ENCODE measurements at places on chromosomes 12 and 14.
A peak's percentile ranks its signal among the peaks of the same experiment; 100 is the strongest.

GRCh38 chr14:96192975-96193805 is 11.4 kb upstream of the BDKRB2 start:
- no peaks in the 10 kb centered on the region for H3K36me3 ChIP-seq
- H3K27me3 ChIP-seq: no peaks in the 10 kb centered on the region
- no peak overlapping the region for H3K27ac ChIP-seq
- no peak for DNase-seq
- no peaks in the 10 kb centered on the region for H3K4me1 ChIP-seq

GRCh38 chr12:3680919-3681594 is 71.9 kb downstream of the CRACR2A start:
- H3K4me3 ChIP-seq: no peak overlapping the region
- no peaks in the 10 kb centered on the region for H3K27me3 ChIP-seq
- peak; percentile 62 for DNase-seq
- H3K27ac ChIP-seq: no peak overlapping the region
- H3K36me3 ChIP-seq: peaks cover 6% of the 10 kb centered on the region
- peaks cover 8% of the 10 kb centered on the region for H3K4me1 ChIP-seq

GRCh38 chr12:132544080-132544397 is 54.1 kb downstream of the FBRSL1 start:
- H3K4me3 ChIP-seq: no peak overlapping the region
- no peaks in the 10 kb centered on the region for H3K4me1 ChIP-seq
- no peaks in the 10 kb centered on the region for H3K27me3 ChIP-seq
- H3K27ac ChIP-seq: no peak overlapping the region

GRCh38 chr12:106301241-106301610 is 1.3 kb upstream of the TCP11L2 start:
- peak overlapping the region; percentile 77 for H3K4me3 ChIP-seq
- H3K27me3 ChIP-seq: no peaks in the 10 kb centered on the region
- peaks cover 66% of the 10 kb centered on the region for H3K4me1 ChIP-seq
- peak overlapping the region; percentile 87 for H3K27ac ChIP-seq
- DNase-seq: no peak

- peak; percentile 45 for DNase-seq
- H3K36me3 ChIP-seq: no peaks in the 10 kb centered on the region
- no peak overlapping the region for H3K27ac ChIP-seq
- H3K4me3 ChIP-seq: no peak overlapping the region
- H3K4me1 ChIP-seq: no peaks in the 10 kb centered on the region
Observed at GRCh38 chr12:84507956-84508850, 404.4 kb downstream of the SLC6A15 start.

DNA sequence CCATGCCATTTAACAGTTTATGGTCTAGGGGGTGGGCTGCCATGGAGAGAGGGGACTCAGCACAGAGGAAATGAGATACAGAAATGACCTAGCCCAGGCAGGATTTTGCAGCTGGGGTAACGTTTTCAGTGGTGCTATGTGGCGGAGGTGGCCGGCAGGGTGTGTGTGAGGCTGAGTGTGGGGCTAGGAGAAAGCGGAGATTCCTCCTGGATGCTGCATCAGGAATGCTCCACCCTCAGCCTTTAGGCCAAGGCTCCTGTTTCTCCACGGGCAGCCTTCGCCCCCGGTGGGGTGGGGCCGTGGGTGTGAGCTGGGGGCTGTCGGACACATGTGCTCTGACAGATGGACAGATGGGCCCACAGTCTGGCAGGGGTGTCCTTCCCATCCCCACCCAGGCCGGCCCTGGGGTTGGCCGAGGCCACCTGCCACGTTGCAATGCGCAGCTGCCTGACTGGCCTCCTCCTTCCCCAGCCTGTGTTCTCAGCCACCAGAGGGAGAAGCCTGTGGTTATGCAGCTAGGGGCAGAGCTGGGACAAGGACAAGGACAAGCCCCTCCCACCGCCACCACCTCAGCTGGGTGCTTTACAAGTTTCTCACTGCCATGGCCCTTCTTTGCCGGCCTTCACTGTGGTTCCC is 44.3 kb downstream of the TEAD4 start:
- peaks cover 20% of the 10 kb centered on the region for H3K4me1 ChIP-seq
- no peaks in the 10 kb centered on the region for H3K27me3 ChIP-seq
- H3K36me3 ChIP-seq: no peaks in the 10 kb centered on the region
- no peak for DNase-seq

- peaks cover 6% of the 10 kb centered on the region for H3K4me1 ChIP-seq
- H3K36me3 ChIP-seq: peaks cover 21% of the 10 kb centered on the region
- DNase-seq: no peak
- no peak overlapping the region for H3K27ac ChIP-seq
- H3K27me3 ChIP-seq: no peaks in the 10 kb centered on the region
- no peak overlapping the region for H3K4me3 ChIP-seq
Observed at GRCh38 chr12:122207391-122207790, 3.9 kb downstream of the B3GNT4 start.

DNA sequence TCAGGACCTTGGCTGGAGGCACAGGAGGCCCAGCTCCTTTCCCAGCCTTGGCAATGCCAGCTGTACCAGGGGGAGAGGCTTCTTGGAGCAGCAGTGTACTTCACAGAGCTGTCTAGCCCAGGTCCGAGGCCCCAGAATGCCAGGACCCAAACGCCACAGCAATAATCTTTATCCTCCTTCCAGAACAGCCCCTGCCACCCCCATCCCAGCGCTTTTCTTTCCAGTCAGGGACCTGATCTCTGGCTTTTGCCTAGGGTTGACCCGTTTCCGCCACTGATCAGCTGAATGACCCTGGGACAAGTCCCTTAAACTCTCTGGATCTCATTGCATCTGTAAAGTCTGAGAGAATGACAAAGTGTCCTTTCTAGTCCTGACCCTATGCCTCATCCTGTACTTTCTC is 5.1 kb downstream of the LAG3 start:
- H3K27ac ChIP-seq: no peak overlapping the region
- H3K36me3 ChIP-seq: no peaks in the 10 kb centered on the region
- H3K27me3 ChIP-seq: no peaks in the 10 kb centered on the region
- peaks cover 15% of the 10 kb centered on the region for H3K4me1 ChIP-seq
- H3K4me3 ChIP-seq: no peak overlapping the region

- peak; percentile 63 for DNase-seq
- H3K4me1 ChIP-seq: peaks cover 53% of the 10 kb centered on the region
- H3K36me3 ChIP-seq: no peaks in the 10 kb centered on the region
- H3K27ac ChIP-seq: peak overlapping the region; percentile 92
- no peaks in the 10 kb centered on the region for H3K27me3 ChIP-seq
- peak overlapping the region; percentile 66 for H3K4me3 ChIP-seq
Observed at GRCh38 chr14:61470261-61470960, 149.0 kb downstream of the PRKCH start.

DNA sequence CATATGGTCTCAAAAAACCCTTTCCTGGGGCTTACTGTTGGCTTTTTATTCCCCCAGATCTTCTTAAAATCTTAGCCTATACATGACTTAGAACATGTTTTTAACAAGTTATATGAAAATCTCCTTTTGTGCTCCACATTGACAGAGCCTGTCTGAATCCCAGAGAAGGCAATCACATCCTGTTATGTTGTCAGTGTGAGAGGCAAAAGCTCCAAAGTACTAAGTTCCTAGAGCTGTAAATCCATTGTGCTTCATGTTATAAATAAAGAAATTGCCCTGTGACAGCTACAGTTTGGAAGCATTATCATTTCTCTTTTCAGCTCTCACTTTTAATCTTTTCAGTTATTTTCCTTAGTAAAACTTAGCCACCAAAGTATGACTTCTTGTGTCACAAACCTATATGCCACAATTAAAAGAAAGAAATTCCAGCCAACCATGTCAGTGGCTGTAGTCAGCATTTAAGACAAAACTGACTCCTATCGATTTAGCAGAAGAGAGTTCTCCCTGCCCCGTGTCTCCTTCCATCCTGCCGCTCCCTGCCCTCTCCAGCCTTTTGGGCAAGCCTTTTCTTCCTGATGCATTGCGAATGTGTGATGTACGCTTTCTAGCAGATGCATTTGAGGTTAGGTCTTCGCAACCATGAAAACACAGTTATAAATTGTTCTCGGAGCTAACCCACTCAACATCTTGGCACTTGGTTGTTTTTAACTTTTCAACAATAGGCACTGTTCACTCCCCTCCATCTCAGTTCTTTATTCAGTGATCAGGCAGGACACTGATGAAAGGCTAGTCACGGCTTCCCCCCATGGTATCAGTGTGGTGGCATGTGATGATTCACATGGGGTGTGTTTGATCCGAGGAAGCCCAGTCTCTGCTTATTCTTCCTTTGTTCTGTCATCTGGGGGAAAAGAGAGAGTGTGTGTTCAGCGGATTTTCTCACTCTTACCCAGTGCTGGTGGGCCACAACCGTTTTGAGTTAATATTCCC is 143.5 kb downstream of the SSPN start:
- no peak overlapping the region for H3K27ac ChIP-seq
- H3K36me3 ChIP-seq: peaks cover 7% of the 10 kb centered on the region
- H3K27me3 ChIP-seq: no peaks in the 10 kb centered on the region
- no peak for DNase-seq
- no peak overlapping the region for H3K4me3 ChIP-seq
- no peaks in the 10 kb centered on the region for H3K4me1 ChIP-seq

GRCh38 chr12:41903014-41903708 is 241.5 kb downstream of the GXYLT1 start:
- peaks cover 14% of the 10 kb centered on the region for H3K4me1 ChIP-seq
- H3K36me3 ChIP-seq: no peaks in the 10 kb centered on the region
- no peak overlapping the region for H3K4me3 ChIP-seq
- H3K27ac ChIP-seq: no peak overlapping the region
- no peak for DNase-seq
- no peaks in the 10 kb centered on the region for H3K27me3 ChIP-seq

DNA sequence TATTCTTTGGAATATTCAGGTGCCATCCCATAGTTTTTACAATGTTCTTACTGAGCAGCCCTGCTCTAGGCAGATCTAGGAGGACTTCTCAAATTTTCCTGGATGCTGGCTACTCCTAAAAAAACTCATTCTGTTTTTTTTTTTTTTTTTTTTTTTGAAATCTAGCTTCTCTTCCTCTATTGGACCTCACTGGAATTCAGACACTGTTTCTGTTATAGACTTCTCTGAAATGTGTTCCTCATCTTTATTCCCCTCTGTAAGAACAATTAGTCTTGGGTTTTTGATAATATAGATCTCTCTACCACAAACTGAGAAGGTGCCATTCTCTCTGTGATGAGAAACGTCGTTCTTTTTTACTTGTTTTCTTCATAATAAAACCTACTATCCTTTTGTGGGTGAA is 115.3 kb upstream of the CCND2 start:
- H3K27me3 ChIP-seq: no peaks in the 10 kb centered on the region
- no peaks in the 10 kb centered on the region for H3K4me1 ChIP-seq
- H3K36me3 ChIP-seq: no peaks in the 10 kb centered on the region

DNA sequence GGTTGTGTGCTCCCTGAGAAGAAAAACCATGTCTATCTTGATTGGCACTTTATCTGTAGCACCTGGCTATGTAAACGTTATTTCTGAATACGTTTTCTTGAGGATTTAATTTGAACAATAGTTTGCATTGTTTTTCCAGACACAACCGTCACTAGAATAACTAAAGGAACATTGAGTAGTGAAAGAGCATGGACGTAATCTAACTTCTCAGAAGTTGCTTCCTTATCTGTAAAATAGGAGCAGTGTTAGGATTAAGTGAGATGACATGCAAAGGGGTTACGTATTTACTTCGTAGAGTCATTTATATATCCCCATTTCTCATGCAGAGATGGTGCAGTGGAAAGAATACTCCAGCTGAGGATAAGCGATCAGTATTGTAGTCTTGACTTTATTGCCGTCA is 8.1 kb downstream of the AEBP2 start:
- DNase-seq: no peak
- peaks cover 17% of the 10 kb centered on the region for H3K36me3 ChIP-seq
- no peaks in the 10 kb centered on the region for H3K27me3 ChIP-seq
- H3K27ac ChIP-seq: no peak overlapping the region
- peaks cover 35% of the 10 kb centered on the region for H3K4me1 ChIP-seq
- H3K4me3 ChIP-seq: no peak overlapping the region

GRCh38 chr12:46574847-46575246 is 202.3 kb upstream of the SLC38A2 start:
- no peaks in the 10 kb centered on the region for H3K4me1 ChIP-seq
- no peak overlapping the region for H3K27ac ChIP-seq
- H3K36me3 ChIP-seq: no peaks in the 10 kb centered on the region
- no peak for DNase-seq
- H3K27me3 ChIP-seq: no peaks in the 10 kb centered on the region

GRCh38 chr14:51004801-51005526 is 60.7 kb upstream of the PYGL start:
- no peaks in the 10 kb centered on the region for H3K36me3 ChIP-seq
- H3K27ac ChIP-seq: no peak overlapping the region
- H3K4me3 ChIP-seq: no peak overlapping the region
- H3K4me1 ChIP-seq: no peaks in the 10 kb centered on the region

- no peak overlapping the region for H3K27ac ChIP-seq
- DNase-seq: no peak
- H3K36me3 ChIP-seq: no peaks in the 10 kb centered on the region
- H3K4me3 ChIP-seq: no peak overlapping the region
- no peaks in the 10 kb centered on the region for H3K27me3 ChIP-seq
Observed at GRCh38 chr12:70603044-70603443, 34.2 kb downstream of the PTPRB start.

GRCh38 chr14:71005076-71005475 is 97.8 kb downstream of the PCNX1 start:
- DNase-seq: no peak
- peaks cover 18% of the 10 kb centered on the region for H3K4me1 ChIP-seq
- H3K4me3 ChIP-seq: no peak overlapping the region
- no peaks in the 10 kb centered on the region for H3K27me3 ChIP-seq

- no peaks in the 10 kb centered on the region for H3K36me3 ChIP-seq
- H3K4me1 ChIP-seq: no peaks in the 10 kb centered on the region
- no peak overlapping the region for H3K27ac ChIP-seq
- no peak for DNase-seq
Observed at GRCh38 chr14:61636291-61636690, 59.0 kb upstream of the HIF1A start.

- H3K27me3 ChIP-seq: no peaks in the 10 kb centered on the region
- H3K4me3 ChIP-seq: no peak overlapping the region
- H3K27ac ChIP-seq: no peak overlapping the region
- no peaks in the 10 kb centered on the region for H3K4me1 ChIP-seq
- H3K36me3 ChIP-seq: no peaks in the 10 kb centered on the region
Observed at GRCh38 chr14:89015016-89015415, 190.6 kb downstream of the TTC8 start.

GRCh38 chr14:35669782-35670181 is 135.8 kb downstream of the INSM2 start:
- peaks cover 30% of the 10 kb centered on the region for H3K36me3 ChIP-seq
- peaks cover 5% of the 10 kb centered on the region for H3K4me1 ChIP-seq
- no peaks in the 10 kb centered on the region for H3K27me3 ChIP-seq
- no peak overlapping the region for H3K27ac ChIP-seq
- H3K4me3 ChIP-seq: no peak overlapping the region

GRCh38 chr12:78392918-78393317 is 471.7 kb upstream of the SYT1 start:
- H3K36me3 ChIP-seq: no peaks in the 10 kb centered on the region
- no peak for DNase-seq
- H3K27ac ChIP-seq: no peak overlapping the region
- no peaks in the 10 kb centered on the region for H3K27me3 ChIP-seq
- no peaks in the 10 kb centered on the region for H3K4me1 ChIP-seq
